ENCODE measurements at places on chromosomes 7 and 10.

DNA sequence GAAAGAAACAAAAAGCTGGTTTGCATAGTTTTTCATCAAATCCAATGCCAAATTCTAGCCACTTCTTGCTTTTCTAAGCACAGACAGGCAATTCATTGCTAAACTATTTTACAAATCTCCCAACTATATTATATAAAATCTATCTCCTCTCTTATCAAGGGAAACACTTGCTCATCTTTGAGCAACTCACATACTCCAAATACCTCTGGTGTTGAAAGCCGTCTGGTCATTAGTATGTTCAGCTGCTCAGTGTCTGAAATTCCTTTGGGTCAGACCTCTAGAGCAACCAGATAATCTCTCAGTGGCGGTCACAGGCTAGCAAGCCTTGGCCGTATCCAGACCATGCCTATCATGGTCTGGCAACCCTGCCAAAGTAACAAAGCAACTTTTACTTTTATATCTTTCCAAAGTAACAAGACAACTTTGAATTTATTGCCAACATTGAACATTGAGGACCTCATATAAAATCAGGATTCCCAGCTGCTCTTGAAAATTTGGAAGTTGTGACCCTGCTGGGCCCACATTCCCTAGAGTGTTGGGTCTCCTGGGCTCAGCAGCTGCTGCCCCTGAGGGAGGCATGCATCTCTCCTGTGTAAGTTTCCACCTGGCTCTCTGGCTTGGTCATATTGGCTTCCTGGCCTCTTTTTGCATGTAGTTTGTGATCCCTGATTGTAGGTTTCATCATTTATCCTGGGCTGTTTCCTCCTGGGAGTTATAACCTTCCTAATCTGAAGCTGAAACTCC lies 56.8 kb upstream of the LANCL2 start:
- DNase-seq: no peak

DNA sequence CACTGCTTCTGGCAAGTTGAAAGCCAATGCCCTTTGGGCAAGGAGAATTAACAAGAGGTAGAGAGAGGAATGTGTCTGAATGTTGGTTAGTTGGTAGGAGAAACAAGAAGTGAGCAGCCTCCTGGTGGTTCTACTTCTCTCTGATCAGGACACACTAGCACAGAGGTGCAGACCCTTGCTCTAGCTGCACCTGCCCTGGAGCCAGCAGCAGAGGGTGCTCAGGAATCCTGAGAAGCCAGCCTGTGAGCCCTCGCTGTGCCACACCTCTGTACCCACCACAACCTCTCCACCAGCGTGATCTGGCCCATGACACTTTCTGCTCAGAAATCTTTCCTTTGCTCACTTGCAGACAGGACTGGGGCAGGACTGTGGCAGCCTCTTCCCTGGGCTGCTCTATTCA lies 364.7 kb downstream of the RPS24 start:
- peak; percentile 12 for DNase-seq

- DNase-seq: no peak
These were observed 58.5 kb downstream of the CPVL start for GRCh38 chr7:29087840-29088170.

GRCh38 chr7:6307762-6308161 lies 35.3 kb upstream of the CYTH3 start:
- DNase-seq: peak; percentile 36

- no peak for DNase-seq
These were observed 106.3 kb upstream of the PRPS1L1 start for GRCh38 chr7:18133921-18134320.

DNA sequence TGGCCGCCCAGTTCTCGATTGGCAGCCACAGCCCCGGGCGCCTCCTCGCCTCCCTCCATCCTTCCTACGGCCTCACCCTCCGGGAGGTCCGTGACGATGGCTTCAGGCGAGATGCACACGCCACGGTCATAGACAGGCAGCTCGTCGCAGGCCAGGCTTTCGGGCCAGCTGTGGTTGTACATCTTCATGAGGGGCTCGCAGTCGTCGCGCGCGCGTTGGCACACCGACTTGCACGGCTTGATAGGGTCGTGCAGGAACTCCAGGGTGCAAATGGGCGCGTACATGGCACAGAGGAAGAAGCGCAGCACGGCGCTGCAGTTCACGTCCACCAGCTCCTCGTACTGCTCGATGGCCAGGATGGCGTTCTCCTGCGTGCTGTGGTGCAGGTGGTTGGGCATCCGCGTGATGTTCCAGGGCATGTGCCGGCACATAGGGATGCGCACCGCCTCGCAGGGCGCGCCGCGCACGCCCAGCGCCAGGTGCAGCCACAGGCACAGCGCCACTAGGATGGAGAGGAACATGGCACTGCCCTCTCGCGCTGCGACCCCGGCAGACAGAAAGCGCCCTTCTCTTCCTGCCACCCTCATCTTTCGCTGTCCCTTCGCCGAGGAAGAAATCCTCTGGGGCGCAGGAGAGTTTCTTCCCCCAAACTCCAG lies 472 bp downstream of the SFRP4 start:
- DNase-seq: peak; percentile 26

- DNase-seq: no peak
These were observed 29.8 kb upstream of the PURB start for GRCh38 chr7:44914992-44915607.

Measured in ELF-1 (cell line).